ENCODE measurements at places on chromosomes 6 and 20. TPM values are rescaled to one million over a fixed set of nuclear protein-coding genes. Genes with fewer than 3 reads are reported as not detected.

Gene CGAS
- 1.0 TPM for total RNA-seq

DNA sequence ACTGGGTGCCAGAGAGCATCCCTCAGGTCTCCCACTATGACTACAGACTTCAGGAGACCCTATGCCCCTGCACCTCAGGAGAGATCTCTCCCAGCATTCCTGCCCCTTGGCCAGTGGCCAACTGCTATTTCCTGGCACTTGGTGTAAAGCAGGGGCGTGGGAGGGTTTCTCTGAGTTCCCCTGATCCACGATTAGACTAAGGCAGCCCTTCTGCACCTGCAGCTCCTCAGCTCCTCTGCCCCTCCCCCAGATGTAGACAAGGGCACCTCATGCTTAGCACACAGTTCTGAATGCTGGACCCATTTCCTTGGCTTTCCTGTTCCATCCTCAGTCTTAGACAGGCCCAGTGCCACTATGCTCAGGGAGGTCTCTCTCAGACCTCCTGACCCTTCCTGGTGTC lies 28.6 kb downstream of the EDN1 start:
- no peak overlapping the region for H3K27ac ChIP-seq
- H3K4me1 ChIP-seq = peaks cover 27% of the 10 kb centered on the region
- H3K4me3 ChIP-seq = no peak overlapping the region
- H3K27me3 ChIP-seq = no peaks in the 10 kb centered on the region

- H3K4me3 ChIP-seq = no peak overlapping the region
- H3K27ac ChIP-seq = no peak overlapping the region
- no peaks in the 10 kb centered on the region for H3K4me1 ChIP-seq
Measured at GRCh38 chr20:61692479-61692878, 373.2 kb downstream of the TAF4 start.

DNA sequence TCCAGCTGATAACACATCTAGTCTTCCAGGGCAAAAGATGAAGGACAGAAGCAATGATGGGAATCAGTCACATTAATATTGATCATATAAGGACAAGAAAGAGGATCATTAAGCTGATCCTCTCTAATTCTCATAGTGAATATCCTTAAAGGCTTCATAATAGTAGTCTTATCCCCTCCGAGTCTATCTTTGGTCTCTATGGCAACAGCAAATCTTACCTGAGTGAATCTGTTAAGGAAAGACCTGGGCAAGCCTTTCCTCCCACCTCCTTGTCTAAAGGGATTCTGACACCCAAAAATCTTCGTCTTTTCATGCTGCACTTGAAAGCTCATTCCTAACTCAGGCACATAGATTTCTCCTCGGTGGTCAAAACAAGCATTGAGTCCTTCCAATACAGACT lies 86.4 kb upstream of the LYRM2 start:
- H3K27me3 ChIP-seq = no peaks in the 10 kb centered on the region
- no peak overlapping the region for H3K4me3 ChIP-seq
- DNase-seq = no peak
- H3K4me1 ChIP-seq = no peaks in the 10 kb centered on the region
- peaks cover 36% of the 10 kb centered on the region for H3K36me3 ChIP-seq

DNA sequence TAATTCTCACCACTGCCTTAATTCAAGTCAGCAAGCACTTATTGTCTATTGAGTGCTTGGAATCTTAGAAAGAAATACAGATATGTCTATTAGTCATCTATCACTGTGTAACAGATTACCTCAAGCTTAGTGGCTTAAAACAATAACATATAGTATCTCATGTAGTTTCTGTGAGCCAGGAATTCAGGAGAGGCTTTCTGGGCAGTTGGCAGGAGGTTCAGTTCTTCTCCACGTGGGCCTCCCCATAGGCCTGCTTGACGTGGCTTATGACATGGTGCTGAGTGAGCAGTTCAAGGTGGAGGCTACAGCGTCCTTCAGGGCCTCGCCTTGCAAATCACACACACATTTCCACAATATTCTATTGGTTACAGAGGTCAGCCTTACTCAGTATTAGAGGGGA lies 69.7 kb downstream of the DTD1 start:
- no peak overlapping the region for H3K4me3 ChIP-seq
- H3K4me1 ChIP-seq = no peaks in the 10 kb centered on the region
- DNase-seq = no peak

Gene CDC25B
- total RNA-seq = 48.7 TPM

DNA sequence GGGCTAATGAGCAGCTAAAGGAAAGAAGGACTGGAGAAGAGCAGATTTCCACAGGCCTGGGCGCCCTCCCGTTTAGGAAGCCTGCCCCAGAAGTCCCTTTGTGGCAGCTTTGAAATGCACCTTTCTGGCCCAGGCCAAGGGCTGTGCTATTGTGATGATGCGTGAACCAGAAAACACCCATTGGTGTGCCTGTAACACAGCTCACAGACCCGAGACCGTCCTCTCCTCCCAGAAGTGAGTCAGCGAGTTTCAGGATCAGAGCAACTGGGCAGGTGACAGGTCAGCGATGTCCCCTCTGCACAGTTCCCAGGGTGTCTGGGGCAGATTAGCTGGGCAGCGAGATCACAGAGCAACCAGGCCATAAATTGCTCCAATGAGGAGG lies 71.9 kb upstream of the SULF2 start:
- peaks cover 2% of the 10 kb centered on the region for H3K36me3 ChIP-seq
- no peak overlapping the region for H3K27ac ChIP-seq
- no peak for DNase-seq
- peaks cover 3% of the 10 kb centered on the region for H3K4me1 ChIP-seq
- H3K27me3 ChIP-seq = peaks cover 8% of the 10 kb centered on the region

- no peak overlapping the region for H3K27ac ChIP-seq
- no peak for DNase-seq
- no peaks in the 10 kb centered on the region for H3K27me3 ChIP-seq
- H3K4me1 ChIP-seq = peaks cover 24% of the 10 kb centered on the region
- H3K36me3 ChIP-seq = peaks cover 3% of the 10 kb centered on the region
- H3K4me3 ChIP-seq = no peak overlapping the region
Measured at GRCh38 chr6:16805243-16805950, 44.1 kb upstream of the ATXN1 start.

DNA sequence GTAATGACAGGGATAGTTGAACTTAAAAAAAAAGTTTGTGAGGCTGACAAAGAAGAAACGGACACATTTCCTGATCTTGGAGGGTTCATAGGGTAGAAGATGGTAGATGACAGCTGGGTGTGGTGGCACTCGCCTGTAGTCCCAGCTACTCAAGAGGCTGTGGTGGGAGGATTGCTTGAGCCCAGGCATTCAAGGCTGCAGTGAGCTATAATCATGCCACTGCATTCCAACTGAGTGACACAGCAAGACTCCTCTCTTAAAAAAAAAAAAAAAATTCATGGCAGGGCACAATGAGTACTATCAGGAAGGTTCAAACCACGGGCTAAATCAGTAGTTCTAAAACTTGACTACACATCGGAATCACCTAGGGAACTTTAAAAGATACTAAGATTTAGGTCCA lies 2.0 kb upstream of the MICA start:
- H3K4me3 ChIP-seq = peak overlapping the region; percentile 100
- peaks cover 68% of the 10 kb centered on the region for H3K4me1 ChIP-seq
- no peaks in the 10 kb centered on the region for H3K27me3 ChIP-seq
- DNase-seq = no peak

DNA sequence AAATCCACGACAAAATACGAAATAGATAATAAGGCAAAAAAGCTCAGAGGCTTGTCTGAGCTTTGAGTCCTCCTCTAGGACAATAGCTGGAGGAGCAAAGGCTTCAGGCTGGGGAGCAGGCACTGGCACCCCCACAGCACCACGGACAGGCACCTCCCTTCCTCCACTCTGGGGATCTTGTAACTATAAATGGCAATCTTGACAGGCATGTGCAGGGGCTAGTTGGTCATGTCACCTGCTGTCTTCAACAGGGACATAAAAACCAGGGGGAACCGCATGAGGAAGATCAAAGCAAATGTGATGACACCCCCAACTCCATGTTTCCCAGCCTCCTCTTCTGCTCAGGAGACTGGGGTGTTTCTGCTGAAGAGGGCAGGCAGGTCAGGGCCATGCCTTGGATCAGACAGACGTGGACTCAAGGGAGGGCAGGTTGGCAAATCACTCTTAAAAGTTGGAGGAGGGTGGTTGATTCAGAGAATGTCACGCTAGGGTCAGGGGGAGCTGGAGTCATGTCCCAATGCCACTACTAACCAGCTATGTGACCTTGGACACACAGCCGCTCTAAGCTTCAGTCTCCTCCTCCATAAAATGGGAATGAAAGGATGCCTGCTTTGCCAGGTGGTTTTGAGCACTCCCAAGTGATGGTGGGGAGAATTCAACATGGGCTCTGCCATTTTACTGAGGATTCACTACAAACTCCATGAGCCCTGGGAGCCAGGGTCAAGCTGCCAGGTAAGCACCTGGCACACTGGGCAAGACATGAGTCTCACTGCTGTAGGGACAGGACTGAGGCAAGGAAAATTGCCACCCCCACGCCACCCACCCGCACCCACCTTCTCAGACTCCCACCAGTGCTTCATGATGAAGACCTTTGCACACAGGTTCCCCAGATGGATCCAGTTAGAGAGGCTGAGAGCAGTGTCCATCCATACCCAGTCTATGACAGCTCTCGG lies 48.0 kb downstream of the NPEPL1 start:
- H3K4me3 ChIP-seq = no peak overlapping the region
- no peaks in the 10 kb centered on the region for H3K36me3 ChIP-seq
- H3K27ac ChIP-seq = no peak overlapping the region
- H3K4me1 ChIP-seq = no peaks in the 10 kb centered on the region
- peaks cover 38% of the 10 kb centered on the region for H3K27me3 ChIP-seq

Gene PPIL6
- 2.5 TPM for total RNA-seq

GRCh38 chr20:49420811-49421295 lies 61.6 kb downstream of the KCNB1 start:
- H3K4me3 ChIP-seq = no peak overlapping the region
- H3K36me3 ChIP-seq = no peaks in the 10 kb centered on the region
- peaks cover 3% of the 10 kb centered on the region for H3K27me3 ChIP-seq
- H3K4me1 ChIP-seq = peaks cover 43% of the 10 kb centered on the region
- no peak for DNase-seq

GRCh38 chr6:47275640-47276039 lies 34.1 kb downstream of the TNFRSF21 start:
- DNase-seq = no peak
- no peak overlapping the region for H3K27ac ChIP-seq
- H3K36me3 ChIP-seq = peaks cover 7% of the 10 kb centered on the region
- no peak overlapping the region for H3K4me3 ChIP-seq
- peaks cover 8% of the 10 kb centered on the region for H3K4me1 ChIP-seq

DNA sequence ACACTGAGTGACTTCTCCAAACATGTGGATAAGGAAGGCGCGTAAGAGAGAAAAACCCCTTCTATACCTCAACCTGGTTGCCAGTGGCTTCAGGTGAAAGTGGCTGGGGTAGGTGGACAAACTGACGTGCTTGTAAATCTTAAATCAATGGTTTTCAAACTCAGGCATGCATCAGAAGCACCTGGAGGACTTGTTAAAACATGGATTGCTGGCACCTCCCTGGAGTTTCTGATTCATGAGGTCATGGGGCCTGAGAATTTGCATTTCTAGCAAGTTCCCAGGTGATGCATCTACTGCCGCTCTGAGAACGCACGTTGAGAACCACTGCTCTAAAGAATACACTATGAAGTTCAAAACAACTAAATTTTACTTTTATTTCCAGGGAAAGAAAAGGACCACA lies 31.9 kb upstream of the TAB2 start:
- no peaks in the 10 kb centered on the region for H3K36me3 ChIP-seq
- no peaks in the 10 kb centered on the region for H3K27me3 ChIP-seq
- H3K4me3 ChIP-seq = no peak overlapping the region
- DNase-seq = no peak
- H3K4me1 ChIP-seq = no peaks in the 10 kb centered on the region

Gene PAK5
- not detected for total RNA-seq

DNA sequence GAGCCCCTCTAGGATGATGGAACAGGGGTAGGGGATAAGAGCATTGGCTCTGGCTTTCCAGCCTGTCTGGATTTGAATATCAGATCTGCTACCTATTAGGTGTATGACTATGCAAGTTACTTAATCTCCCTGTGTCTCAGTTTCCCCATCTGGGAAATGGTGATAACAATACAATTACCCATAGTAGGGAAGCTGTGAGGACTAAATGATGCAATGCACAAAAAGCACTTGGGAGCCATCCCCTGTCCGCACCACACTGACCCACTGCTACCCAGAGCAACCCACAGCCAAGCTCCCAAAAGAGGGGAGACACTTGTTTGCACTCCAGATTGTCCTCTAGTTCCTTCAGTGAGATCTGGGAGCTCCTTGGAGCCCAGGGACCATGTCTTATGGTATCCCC lies 30.1 kb downstream of the C6orf132 start:
- no peak overlapping the region for H3K27ac ChIP-seq
- no peak overlapping the region for H3K4me3 ChIP-seq
- DNase-seq = no peak
- peaks cover 5% of the 10 kb centered on the region for H3K36me3 ChIP-seq

DNA sequence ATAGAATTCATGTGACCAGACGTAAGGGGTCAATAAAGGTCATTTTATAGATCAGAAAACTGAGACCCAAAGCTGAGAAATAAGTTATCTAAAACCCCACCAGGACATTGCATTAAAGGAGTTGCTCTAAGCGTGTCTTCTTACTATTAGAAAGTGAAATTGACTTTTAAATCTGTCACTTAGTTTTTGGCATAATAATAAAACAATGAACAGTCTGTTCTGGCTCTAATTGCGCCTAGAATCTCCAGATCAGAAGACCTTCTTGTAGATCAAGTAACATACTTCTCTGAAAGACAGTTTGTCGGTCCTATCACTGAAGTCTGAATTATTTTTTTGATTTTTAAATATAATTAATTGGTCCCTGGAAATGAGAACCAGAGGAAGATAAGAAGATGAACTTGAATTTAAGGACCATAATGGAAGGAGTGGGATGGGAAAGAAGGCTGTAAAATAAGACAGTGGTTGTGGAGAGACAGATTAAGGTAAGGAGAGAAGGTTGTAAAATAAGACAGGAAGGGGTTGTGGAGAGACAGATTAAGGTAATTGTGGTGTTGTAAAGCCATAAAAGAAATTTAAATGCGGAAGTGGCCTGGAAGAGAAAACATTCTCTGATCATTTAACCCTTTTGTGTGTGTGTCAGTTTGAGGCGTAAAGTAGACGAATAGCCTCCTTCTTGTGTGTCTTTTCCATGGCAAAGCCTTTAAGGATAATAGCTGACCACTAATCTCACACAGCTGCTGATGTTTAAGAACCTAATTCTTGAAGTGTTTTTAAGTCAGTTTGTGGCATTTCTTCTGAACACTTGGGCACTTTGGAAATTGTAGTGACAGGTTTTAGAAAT lies 20.1 kb downstream of the TOP1 start:
- DNase-seq = no peak
- H3K27ac ChIP-seq = peak overlapping the region; percentile 68
- H3K4me3 ChIP-seq = no peak overlapping the region
- no peaks in the 10 kb centered on the region for H3K27me3 ChIP-seq
